Activated CD4-positive, alpha-beta T cell treated with anti-CD3 and anti-CD28 coated beads for 1 hour (primary cell): ENCODE measurements at places on chromosomes 11 and 22.

GRCh38 chr11:126313826-126314225 lies 10.0 kb downstream of the DCPS start:
- DNase-seq = no peak

GRCh38 chr11:113690619-113691569 lies 15.2 kb downstream of the TMPRSS5 start:
- DNase-seq = no peak

DNA sequence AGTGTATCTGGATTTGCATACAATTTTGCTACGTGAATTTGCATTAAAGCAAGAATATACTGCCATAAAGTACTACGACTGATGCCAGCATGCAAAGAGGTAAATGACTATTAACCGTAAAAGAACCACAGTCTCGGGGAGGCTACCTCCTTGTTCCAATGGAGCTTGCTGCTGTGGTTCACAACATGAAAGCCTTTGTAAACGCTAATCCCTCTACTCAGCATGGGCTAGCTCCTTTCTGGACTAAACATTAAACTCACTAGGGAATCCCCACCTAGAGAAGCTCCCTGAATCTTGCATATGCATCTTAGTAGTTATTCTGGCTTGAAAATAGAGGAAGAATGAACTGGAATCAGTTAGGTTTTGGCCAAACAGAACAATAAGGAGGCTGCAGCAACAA lies 60.5 kb upstream of the ARHGAP32 start:
- no peak for DNase-seq

GRCh38 chr11:124586238-124586860 lies 16.6 kb downstream of the OR8A1 start:
- DNase-seq = peak; percentile 16

DNA sequence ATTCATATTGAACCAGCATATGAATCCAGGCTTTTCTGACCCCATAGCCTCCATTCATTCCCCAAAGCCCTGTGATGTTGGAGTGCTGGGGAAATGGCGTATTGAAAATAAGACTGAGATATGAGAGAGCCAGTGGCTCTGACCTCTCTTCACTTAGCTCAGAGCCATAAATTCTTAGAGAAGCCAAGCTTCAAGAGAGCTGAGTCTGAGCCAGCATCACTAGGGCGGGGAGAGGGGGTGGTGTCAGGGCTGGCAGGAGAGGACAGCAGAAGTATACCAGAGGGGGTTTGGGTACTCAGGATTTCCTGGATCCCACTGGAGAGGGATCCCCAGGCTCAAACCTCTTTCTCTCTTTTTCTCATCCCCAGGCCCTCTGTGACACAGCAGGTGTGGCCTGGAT lies 16.7 kb upstream of the MOGAT2 start:
- DNase-seq = no peak

- DNase-seq = no peak
Observed at GRCh38 chr11:74820763-74821162, 72.1 kb downstream of the RNF169 start.

DNA sequence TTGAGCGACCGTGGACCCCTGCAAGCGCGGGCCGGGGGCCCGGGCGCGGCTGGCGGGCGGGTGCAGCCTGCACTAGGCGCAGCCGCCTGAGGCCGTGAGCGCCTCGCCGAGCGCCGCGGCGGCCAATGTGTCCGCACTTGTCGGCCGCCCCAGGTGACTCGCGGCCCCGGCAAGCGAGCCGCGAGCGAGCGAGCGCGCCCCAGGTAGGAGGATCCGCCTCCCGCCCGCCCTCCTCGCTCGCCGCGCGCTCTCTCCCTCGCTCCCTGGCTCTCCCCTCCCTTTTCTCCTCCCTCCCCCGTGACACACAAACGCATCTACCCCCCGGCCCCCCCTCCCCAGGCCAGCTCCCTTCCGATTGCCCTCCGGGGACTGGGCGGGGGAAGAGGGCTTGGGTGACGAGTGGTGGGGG lies at the start of gene WNT7B:
Gene WNT7B (minus strand): TSS at position 160 of the 409 bp plus-strand sequence. CDS start 408 bp downstream, outside the sequence.
- no peak for DNase-seq

GRCh38 chr11:37671321-37671720 lies 1073.3 kb upstream of the RAG2 start:
- no peak for DNase-seq

- no peak for DNase-seq
Observed at GRCh38 chr11:114820621-114821020, 142.3 kb downstream of the NXPE2 start.

- DNase-seq = no peak
Observed at GRCh38 chr11:5380740-5381342, 2.8 kb upstream of the OR51M1 start.

DNA sequence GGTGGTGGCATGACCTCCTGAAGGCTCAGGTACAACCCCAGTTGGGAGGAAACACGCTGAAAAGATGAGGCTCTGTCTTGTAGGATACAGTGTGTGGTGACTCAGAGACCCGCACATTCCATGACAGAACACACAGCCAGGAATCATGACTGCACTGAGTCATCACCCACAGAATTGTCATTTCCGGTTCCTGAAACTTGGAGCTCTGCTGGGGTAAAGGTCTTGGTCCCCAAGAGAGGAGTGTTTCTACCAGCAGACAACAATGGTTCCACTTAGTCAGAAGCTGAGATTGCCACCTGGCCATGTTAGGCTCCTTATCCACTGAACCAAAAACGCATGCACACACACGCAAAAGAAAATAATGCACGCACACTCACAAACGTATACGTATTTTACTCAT lies 31.5 kb upstream of the CYB5R3 start:
- DNase-seq = no peak

DNA sequence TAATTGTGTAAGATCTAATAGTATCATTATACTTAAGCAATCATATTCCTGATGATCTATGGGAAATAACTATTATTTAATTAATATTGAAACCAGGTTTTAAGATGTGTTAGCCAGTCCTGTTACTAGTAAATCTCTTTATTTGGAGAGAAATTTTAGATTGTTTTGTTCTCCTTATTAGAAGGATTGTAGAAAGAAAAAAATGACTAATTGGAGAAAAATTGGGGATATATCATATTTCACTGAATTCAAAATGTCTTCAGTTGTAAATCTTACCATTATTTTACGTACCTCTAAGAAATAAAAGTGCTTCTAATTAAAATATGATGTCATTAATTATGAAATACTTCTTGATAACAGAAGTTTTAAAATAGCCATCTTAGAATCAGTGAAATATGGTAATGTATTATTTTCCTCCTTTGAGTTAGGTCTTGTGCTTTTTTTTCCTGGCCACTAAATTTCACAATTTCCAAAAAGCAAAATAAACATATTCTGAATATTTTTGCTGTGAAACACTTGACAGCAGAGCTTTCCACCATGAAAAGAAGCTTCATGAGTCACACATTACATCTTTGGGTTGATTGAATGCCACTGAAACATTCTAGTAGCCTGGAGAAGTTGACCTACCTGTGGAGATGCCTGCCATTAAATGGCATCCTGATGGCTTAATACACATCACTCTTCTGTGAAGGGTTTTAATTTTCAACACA lies 6.4 kb downstream of the BIRC3 start:
- no peak for DNase-seq

DNA sequence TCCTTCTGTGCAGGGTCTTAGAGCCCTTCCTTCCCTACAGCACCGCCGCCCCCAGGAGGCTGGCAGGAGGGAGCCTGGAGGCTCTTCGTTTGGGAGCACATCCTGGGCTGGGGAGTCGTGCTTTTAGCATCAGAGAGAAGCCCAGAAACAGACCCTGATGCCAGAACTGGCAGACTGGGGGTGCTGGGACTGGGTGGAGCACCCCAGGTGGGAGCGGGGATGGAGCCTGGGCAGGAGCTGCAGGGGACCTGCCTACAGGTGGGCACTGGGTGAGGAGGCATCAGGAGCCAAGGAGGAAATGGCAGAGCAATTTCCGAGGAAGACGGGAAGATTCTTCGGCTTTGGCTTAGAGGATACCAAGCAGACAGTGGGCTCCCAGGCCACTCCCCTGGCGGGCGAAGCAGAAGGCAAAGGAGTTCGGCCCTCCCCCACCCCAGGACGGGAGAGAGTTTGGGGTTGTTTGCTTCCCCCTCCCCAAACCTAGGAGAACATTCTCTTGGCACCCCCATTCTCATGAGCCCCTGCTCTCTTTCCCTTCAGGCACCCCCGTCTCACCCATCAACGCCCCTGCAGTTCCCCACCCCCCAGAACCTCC lies 1.1 kb downstream of the SYT7 start:
- DNase-seq = no peak

- no peak for DNase-seq
Observed at GRCh38 chr11:18010977-18011586, 1.8 kb downstream of the SERGEF start.

GRCh38 chr11:75532200-75533048 lies 6.7 kb upstream of the GDPD5 start:
- peak; percentile 72 for DNase-seq

GRCh38 chr22:45768490-45768889 lies 96.9 kb downstream of the ATXN10 start:
- DNase-seq = no peak

DNA sequence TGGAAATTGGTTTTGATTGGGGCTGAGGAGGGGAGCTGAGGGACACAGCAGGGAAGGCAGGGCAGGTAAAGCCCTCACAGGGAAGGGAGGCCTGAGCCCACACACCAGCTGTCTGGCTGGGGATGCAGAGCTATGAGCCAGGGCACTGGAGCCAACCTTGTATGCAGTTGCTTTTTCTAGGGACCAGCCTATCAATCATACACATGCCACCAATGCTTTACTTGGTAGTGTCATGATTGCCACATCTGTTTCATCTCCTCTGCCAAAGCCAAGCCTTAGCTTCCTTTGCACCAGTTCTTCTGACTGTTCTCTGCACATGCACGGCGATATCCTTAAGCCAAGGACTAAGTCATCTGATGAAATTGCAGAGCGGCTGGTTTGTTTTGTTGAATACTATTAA lies 207.1 kb upstream of the PLET1 start:
- no peak for DNase-seq

DNA sequence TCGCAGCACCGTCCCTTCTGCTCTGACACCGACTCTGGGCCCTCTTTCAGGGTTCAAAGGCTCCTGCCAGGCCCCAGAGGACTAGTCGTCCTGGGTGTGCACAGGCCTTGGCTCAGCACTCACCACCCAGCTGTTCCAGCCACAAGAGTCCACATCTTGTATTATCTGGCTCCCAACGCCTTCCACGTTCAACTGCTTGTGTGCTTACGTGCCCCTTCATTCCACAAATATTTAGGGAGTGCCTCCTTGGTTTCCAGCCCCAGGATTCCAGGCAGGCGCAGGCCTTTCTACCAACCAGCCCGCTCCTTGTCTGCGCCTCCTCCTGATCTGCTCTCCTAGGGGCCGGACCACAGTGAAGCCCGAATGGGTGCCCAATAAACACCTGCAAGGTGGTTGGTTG lies 70.9 kb downstream of the SCUBE1 start:
- no peak for DNase-seq
